Muscle of arm (tissue), 14 donors: ENCODE measurements at places on chromosomes 13 and 19. TPM values are rescaled to one million over a fixed set of nuclear protein-coding genes. Genes with fewer than 3 reads are reported as not detected.

DNA sequence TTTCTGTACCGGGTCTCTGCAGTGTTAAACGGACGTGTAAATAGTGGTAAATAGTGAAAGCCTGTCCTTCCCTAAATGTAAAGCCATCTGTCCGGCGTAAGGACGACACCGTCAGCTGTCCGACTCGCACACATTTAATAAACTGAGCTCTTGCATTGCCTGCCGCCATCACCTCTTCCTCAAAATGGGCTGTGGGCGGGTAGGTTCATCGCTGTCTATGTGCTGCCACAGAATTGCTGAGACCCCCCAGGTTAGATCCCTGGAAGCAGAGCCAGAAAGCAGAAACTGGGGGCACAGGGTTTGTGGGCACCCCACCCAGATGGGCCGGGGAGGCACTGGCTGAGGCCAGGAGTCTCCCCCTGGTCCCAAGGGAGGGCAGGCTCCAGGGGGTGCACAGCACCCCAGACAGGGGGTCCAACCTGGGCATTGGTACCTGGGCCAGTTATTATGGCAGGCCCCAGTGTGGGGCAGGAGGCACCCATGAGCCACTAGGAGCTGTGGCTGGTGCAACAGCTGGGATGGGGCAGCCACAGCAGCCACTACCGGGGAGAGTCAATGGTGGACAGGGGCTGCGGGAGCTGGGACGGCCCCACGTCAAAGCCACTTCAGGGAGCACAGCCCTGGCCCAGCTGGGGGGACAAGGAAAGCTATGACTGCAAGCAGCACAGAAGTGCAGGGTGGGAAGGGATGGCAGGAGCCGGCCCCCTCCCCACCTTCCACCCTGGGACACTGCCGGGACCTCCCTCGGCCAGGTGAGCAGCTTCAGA, 5.7 kb downstream of the C19orf25 start:
- no peak for DNase-seq

DNA sequence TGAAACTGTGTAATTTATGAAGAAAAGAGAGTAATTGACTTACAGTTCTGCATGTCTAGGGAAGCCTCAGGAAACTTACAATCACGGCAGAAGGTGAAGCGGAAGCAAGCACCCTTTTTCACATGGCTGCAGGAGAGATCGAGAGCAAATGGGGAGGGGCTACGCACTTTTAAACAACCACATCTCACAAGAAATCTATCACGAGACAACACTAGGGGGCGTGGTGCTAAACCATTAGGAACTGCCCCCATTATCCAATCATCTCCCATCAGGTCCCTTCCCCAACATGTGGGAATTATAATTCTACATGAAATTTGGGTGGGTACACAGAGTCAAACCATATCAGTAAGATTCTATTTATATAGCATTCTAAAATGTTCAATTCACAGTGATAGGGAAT, 114.8 kb upstream of the TRPC4 start:
- DNase-seq: no peak

GRCh38 chr13:113460599-113460998, 7.3 kb upstream of the ADPRHL1 start:
- no peak for DNase-seq

DNA sequence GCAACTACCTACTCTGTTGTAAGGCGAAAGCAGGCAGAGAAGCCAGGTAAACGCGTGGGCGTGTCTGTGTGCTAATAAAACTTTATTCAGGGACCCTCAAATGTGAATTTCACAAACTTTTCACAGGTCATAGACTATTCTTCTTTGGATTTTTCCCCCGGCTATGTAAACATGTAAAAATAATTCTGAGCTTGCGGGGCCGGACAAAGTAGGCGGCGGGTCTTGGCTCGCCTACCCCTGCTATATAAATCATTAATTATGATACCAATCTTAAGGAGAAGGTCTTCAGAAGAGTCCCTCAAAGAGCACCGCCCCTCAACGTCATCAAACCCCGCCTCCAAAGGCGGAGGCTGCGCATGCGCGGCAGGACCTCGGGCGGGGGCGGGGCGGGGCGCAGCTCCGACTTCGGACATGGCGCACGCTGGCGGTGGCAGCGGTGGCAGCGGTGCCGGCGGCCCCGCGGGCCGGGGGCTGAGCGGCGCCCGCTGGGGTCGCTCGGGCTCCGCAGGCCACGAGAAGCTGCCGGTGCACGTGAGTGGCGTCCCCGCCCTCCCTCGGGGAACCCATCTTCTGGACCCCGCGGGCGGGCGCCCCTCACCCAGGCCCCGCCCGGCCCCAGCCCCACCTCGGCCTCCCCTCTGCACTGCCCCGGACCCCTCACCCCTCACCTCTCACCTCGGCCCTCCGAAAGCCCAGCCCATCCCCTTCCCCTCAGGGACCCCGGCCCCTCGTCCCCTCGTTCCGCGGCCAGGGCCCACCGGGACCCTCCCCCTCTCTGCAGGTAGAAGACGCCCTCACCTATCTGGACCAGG, at the start of gene SIN3B:
TSS of gene SIN3B (plus strand) at position 389 of the 812 bp plus-strand sequence. CDS start at position 412, 23 bp downstream.
- peak; percentile 92 for DNase-seq

DNA sequence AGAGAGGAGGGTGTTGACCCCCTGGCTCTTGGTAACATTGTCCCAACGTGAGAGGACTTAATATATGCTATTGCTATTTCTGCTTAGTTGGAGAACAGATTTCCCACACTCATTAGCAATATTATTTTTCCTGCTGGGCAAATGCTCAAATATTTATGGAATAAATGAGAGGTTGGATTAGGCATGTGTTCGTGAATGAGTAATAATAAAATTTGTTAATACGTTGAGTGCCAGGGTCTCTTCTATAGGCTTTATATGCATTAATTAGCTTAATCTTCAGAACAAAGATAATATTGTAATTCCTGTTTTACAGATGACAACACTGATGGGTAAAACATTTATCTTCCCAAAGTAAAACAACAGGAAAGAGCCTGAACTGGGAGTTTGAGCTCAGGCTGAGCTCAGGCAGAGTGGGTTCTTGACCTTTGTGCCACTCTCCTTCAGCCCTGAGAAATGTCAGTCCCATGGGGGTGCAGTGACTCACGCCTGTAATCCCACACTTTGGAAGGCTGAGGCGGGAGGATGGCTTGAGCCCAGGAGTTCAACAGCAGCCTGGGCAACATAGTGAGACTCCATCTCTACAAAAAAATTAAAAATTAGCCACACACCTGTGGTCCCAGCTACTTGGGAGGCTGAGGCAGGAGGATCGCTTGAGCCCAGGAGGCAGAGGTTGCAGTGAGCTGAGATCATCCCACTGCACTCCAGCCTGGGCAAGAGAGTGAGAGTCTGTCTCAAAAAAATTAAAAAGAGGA, 1.2 kb downstream of the ZNF233 start:
- DNase-seq: no peak

DNA sequence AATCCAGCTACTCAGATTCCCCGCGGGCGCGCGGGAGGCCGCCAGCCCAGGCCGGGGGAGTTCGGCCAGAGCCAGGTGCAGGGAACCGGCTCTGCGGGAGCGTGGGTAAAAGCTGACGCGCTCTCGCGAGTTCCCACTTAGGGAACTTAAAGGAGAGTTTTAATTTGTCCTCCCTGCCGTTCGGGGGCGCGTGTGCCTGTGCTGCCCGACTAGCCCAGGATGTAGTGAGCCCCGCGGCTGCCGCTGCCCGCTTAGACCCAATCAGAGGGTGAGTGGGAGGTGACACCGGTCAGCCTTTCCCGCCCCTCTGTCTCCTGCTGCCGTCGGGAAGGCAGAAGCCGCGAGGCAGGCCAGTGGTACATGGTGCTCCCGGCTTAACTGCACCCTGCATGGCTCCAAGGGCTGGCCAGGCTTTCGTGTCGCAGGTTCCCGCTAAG, 36.0 kb upstream of the NEK3 start:
- DNase-seq: peak; percentile 66

- no peak for DNase-seq
Observed at GRCh38 chr13:42968906-42969305, 23.1 kb downstream of the EPSTI1 start.

GRCh38 chr13:109182777-109183465, 553.5 kb downstream of the MYO16 start:
- no peak for DNase-seq

GRCh38 chr13:50123515-50123861, 108.2 kb downstream of the KCNRG start:
- DNase-seq: no peak

Gene GPR12
- not detected for polyA plus RNA-seq

Gene CRX
- 0.04 TPM for polyA plus RNA-seq

Gene APC2
- 0.79 TPM for polyA plus RNA-seq

Gene CHST8
- polyA plus RNA-seq: 0.12 TPM

Gene ZNF536
- polyA plus RNA-seq: 9.2 TPM

Gene SHISA7
- 0.15 TPM for polyA plus RNA-seq

Gene HS6ST3
- 0.18 TPM for polyA plus RNA-seq

Gene TEX101
- not detected for polyA plus RNA-seq

Gene CDC42EP5
- polyA plus RNA-seq: 31.7 TPM
